Activated CD8-positive, alpha-beta memory T cell treated with anti-CD3 and anti-CD28 coated beads, Interleukin-2, amount 10 ng/mL, durations not matched to agents 7 days and 5 days (primary cell): ENCODE measurements at places on chromosomes 6 and 20. TPM values are rescaled to one million over a fixed set of nuclear protein-coding genes. Genes with fewer than 3 reads are reported as not detected.

MUC22 gene
- not detected for total RNA-seq

TMEM244 gene
- total RNA-seq: 0.99 TPM

CTCFL gene
- total RNA-seq: not detected

TTI1 gene
- total RNA-seq: 34.7 TPM

ZC3H12D gene
- total RNA-seq: 37.5 TPM

HSPA12B gene
- total RNA-seq: not detected

ULBP3 gene
- 2.1 TPM for total RNA-seq

FOXP4 gene
- 7.7 TPM for total RNA-seq

GRCh38 chr20:7924692-7925091 lies 15.6 kb downstream of the HAO1 start:
- DNase-seq: no peak
- no peak overlapping the region for H3K4me3 ChIP-seq
- H3K36me3 ChIP-seq: no peaks in the 10 kb centered on the region
- no peaks in the 10 kb centered on the region for H3K4me1 ChIP-seq
- no peak overlapping the region for H3K27ac ChIP-seq

GRCh38 chr20:8390500-8390899 lies 258.4 kb downstream of the PLCB1 start:
- no peak overlapping the region for H3K4me3 ChIP-seq
- no peak overlapping the region for H3K27ac ChIP-seq
- H3K4me1 ChIP-seq: peaks cover 13% of the 10 kb centered on the region
- H3K36me3 ChIP-seq: no peaks in the 10 kb centered on the region
- no peak for DNase-seq

DNA sequence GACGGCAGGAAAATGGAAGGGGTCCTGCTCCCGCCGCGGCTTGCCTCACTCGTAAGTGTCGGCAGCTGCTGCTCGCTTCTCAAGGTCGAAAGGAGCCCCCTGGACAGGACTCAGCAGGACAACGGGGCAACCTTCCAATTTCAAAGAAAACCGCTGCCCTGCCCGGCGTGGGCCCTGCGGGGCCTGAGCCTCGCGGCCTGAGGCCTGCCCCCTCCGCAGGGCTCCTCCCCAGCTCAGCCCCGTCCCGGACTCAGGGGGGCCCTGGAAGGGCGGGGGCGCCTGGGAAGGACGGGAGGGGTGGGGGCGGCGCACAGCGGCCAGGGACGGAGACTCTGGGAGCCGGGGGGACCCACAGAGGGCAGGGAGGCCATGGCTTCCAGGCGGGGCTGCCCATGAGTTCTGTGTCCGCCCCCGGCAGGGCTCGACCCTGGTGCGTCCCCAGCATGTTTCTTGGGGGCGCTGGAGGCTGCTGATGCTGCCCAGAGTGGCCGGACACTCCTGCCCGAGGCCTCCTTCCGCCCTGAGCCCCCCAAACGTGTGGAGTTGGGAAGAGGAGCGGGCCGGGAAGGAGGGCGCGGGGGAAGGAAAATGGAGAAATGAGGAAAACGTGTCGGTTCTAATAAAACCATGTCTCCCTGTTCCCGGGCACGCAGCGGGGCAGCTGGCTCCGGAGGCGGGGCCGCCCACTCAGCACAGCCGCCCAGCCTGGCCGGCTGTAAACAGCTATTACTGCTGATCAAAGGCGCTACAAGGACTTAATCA lies 114.6 kb downstream of the DLL1 start:
- H3K36me3 ChIP-seq: no peaks in the 10 kb centered on the region
- H3K4me3 ChIP-seq: no peak overlapping the region
- no peaks in the 10 kb centered on the region for H3K27me3 ChIP-seq

- no peaks in the 10 kb centered on the region for H3K27me3 ChIP-seq
- no peaks in the 10 kb centered on the region for H3K4me1 ChIP-seq
- no peak for DNase-seq
- no peak overlapping the region for H3K4me3 ChIP-seq
- peaks cover 28% of the 10 kb centered on the region for H3K36me3 ChIP-seq
- no peak overlapping the region for H3K27ac ChIP-seq
Measured at GRCh38 chr20:62202083-62202395, 18.0 kb downstream of the HRH3 start.

- peaks cover under 1% of the 10 kb centered on the region for H3K27me3 ChIP-seq
- H3K27ac ChIP-seq: no peak overlapping the region
- DNase-seq: no peak
- peaks cover under 1% of the 10 kb centered on the region for H3K36me3 ChIP-seq
- no peak overlapping the region for H3K4me3 ChIP-seq
- peaks cover 28% of the 10 kb centered on the region for H3K4me1 ChIP-seq
Measured at GRCh38 chr6:6678185-6678671, 89.7 kb downstream of the LY86 start.

DNA sequence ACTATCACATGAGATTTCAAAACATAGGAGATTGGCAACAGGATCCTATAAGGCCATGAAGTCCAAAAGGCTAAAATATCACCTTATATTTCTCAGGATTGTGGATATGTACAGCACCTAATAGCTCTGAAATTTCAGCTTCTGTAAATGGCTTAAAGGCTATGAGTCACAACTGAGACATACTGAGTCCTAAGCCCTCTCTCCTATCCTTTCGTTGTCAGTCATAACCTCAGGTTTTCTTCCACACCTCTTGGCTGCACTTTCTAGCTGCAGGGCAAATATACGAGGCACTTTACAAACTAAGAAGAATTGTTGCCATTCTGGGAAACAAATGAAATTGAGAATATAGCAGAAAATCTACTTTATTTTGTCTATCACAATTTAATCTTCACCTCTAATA lies 969.9 kb upstream of the EPHA7 start:
- H3K4me3 ChIP-seq: no peak overlapping the region
- no peaks in the 10 kb centered on the region for H3K36me3 ChIP-seq
- no peaks in the 10 kb centered on the region for H3K27me3 ChIP-seq
